Stimulated activated CD4-positive, alpha-beta T cell treated with anti-CD3 and anti-CD28 coated beads, Interleukin-12 subunit alpha, Interleukin-12 subunit beta, amount 100 ng/mL, for 24 hours (primary cell): ENCODE measurements at places on chromosomes 7 and 10.

- DNase-seq, result no peak
These were observed 382.7 kb downstream of the SFMBT2 start for GRCh38 chr10:7027913-7028808.

GRCh38 chr7:47314248-47314647, 267.7 kb downstream of the TNS3 start:
- no peak for DNase-seq

DNA sequence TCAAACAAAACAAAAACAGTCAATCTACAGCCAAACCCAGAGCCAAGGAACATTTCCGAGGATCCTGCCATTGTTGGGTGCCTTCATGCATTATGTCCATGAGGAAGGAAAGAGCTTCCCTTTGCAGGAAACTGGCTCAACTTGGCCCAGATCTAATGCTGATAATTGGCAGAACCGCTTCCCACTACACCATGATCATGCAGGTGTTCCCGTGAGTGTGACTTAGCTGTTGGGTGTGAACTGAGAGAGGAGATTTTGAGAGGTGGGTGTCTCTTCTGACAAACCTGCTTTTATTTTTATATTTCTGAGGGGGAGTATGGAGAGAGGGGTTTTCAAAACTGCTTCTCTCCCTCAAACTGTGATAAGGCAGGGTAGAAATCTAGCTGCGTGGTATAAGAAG, 14.6 kb downstream of the SAP25 start:
- DNase-seq, result no peak

GRCh38 chr7:140990193-140990962, 24.4 kb downstream of the MRPS33 start:
- no peak for DNase-seq

GRCh38 chr10:115998301-115998700, 274.7 kb downstream of the GFRA1 start:
- DNase-seq, result no peak
